Cardiac muscle cell (in vitro differentiated cells and primary cell): ENCODE measurements at places on chromosomes 3 and 15.

DNA sequence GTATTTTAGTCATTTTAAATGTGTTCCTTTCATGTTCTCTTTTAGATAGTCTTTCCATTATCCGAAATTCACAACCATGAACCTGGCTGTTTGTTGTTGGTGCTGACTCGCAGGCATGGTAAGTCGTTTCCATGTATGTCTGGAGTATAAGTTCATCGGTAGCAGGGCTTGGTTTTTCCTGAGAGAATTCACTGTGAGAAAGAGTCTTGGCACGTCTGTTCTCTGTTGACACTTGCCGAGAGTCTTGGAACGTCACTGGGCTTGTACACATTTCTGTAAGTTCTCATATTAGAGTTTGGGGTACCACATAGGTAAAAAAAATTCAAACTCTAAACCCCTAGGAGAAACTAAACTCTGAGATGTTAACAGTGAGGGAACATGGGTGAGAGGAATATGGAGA is 29.4 kb upstream of the EIF4A2 start:
- DNase-seq = peak; percentile 7

- no peak for DNase-seq
Measured at GRCh38 chr3:127053450-127053849, 70.5 kb downstream of the PLXNA1 start.

DNA sequence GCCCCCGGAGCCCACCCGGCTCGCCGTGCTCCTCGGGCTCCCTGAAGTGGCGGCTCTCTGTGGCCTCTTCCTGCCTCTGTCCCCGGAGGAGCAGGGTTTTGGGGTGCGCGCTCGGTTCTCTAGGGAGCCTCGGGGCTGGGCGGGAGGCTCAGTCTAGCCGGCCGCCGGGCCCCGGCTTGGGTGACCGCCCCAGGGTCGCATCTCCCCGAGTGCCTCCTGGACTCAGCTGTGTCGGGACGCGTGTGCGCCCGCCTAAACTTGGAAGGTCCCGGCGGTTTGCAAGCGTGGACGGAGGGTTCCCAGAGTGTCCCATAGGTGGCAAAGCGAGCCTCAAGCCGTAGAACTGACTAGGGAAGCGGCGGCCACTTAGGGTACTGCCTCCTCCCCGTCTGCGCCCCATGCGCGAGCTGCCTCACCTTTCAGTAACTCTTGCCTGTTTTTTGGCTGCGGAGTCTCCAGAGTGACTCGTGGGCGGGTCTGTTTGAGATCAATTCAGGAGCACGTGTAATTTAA is 601 bp downstream of the ACTL6A start:
- DNase-seq = peak; percentile 74

- DNase-seq = no peak
Measured at GRCh38 chr3:186226482-186226881, 117.6 kb upstream of the ETV5 start.

DNA sequence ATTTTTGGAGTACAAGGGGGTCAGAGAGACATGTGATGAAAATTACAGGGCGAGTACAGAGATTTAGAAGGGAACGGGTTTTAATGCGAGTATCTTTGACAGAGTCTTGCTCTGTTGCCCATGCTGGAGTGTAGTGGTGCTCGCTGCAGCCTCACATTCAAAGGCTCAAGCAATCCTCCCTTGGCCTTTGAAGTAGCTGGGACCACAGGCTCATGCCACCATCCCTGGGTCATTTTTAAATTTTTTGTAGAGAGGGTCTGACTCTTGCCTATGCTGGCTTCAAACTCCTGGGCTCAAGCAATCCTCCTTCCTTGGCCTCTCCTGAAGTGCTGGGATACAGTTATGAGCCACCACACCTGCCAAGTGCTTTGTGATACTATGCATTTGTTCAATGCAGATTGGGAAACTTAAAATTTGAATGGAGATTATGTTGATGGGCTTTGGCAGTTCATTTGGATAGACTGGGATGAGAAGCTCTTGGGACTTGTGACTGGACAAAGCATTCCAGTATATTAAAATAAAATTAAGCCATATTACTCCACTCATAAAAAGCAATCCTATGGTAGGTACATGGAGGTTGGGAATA is 4.0 kb upstream of the LMLN start:
- no peak for DNase-seq

GRCh38 chr3:9110316-9110715 is 139.1 kb downstream of the SRGAP3 start:
- DNase-seq = no peak

DNA sequence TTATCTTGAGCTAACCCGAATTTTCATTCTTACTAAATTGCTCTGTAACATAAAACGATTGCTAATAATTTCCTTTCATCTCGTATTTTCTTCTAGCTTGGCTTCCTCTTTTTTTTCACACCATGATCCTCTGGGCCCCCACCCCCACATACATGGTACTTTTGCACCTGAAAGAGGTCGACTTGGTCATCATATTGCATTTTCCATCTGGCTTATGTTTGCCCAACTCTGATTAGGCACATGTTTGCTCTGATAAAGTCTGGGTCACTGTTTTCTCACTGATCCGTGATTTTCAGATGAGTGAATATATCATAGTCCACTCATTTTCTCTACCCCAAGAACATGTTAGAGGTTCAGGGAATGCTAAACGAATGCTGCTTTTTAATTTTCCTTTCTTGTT is 49.5 kb downstream of the ARRDC4 start:
- no peak for DNase-seq

DNA sequence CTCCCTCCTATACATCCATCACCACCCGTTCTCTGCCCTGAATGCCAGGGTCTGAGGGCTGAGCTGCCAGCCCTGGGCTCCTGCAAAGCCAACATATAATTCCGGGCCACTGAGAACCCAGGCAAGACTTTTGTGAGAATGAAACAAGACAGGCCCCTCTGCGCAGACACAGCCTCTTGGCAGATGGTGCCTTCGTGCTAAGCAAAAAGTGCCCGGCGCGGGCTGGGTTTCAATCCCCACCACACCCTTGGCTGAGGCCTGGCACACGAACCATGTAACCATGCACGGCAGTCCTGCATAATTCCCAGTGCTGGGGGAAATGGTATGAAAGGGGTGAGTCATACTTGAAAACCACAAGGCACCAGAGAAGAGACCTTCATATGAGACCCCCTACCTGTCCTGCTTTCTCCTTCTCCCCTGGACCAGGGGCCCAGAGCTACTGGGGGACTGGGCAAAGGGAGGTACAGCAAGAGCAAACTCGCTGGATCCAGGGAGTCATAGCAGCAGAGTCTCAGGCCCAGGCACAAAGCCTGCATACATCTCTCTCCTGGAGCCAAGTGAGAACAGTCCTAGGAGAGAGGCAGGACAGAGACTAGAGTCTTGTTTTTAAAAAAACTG is 26.1 kb upstream of the LOXL1 start:
- DNase-seq = no peak

GRCh38 chr3:145952536-145952935 is 208.4 kb downstream of the PLOD2 start:
- DNase-seq = no peak

DNA sequence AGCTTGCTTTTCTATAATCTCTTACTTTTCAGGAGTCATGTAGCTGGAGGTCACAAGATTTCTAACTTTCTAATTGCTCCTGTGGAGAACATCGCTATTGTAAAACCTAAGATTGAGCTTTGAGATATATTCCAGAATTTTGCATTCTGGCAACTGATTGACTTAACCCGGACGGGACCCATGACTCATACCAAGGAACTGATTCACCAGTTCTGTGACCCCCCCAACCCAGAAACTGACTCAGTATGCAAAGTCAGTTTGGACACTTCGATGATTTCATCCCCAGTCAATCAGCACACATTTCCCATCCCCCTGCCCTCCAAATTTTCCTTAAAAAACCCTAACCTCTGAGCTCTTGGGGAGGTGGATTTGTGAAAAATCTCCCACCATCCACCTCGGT is 396.5 kb upstream of the GBE1 start:
- DNase-seq = peak; percentile 41

- DNase-seq = peak; percentile 72
Measured at GRCh38 chr3:61358364-61358763, 107.1 kb upstream of the FHIT start.

DNA sequence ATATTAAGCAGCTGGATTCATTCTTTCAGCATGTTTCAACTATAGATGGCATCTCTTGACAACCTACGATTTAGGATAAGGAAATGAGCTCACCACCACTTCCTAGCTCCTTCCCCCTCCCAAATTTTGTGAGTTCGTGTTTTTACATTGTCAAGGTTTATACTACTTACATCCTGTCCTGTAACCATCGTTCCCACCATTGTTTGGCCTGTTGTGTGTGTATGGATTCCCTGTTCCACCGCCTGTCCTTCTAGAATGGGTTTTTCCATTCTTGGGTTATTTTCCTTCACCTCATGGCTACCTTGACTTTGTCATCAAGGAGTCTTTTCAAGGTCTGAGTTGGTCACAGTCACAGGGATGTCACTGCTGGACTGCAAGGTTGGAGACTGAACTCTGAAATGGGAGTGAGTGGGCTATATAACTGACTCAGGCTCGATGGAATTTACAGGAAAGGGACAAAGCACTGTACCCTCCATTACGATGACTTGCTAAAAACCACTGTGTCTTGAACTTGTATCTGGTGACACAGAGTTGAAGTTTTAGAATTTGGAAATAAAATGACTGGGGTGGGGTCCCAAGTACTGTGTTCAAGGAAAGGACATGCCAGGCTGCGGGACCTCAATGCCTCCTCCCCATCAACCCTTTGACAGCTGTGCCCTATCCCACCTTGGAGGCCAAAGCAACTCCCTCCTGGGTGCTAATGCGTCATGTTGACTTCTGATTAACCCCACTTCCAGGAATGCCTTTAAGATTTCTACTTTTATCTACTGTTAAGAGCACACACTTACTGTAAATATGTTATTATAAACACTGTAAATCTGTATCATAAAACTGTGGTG is 66.8 kb upstream of the BLM start:
- no peak for DNase-seq
